ENCODE measurements at places on chromosomes 3 and 15. TPM values are rescaled to one million over a fixed set of nuclear protein-coding genes. Genes with fewer than 3 reads are reported as not detected.

The UPK1B gene
- not detected for total RNA-seq

The CYFIP1 gene
- 3.2 TPM for total RNA-seq

The SLC9A9 gene
- total RNA-seq, result 12.2 TPM

DNA sequence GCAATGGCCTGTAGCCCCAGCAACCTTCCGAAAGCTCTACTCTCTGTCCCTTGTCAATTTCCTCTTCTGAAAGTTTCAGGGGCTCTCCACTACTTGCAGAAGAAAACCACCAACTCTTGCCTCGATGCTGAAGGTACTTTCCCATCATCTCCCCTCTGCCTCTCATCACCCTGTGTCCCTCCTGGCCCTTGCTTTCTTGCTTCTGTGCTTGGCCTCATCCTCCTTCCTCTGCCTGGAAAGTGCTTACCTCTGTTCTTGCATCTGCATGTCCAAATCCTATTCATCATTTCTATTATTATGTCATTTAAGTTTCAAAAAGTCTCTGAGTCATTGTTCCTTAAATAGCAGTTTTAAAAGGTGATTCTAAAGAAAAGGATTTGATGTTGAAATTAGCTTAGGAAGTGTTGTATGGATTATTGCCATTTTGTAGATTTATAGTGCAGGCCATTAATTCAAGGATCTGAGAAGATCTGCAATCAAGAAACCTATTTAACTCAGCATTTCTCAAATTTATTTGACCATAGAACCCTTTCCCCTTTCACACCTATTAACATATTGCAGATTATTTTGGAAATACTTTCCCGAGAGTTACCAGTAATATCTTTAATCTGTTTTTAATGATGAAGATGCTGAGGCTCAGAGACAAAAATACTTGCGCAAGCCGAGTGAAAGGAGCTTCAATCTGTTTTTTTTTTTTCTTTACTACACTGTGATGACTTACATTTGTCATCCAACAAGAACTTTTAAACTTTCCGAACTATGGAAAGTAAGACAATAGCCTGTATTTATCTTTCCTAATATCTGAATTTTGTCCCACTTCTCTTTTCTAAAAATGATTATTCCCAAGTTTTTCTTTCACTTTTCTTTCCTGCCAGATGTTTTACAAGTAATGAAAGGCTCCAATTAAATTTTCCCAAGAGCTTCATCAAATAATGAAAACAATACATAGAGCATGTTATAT is 22.3 kb upstream of the CFAP161 start:
- no peak for DNase-seq

The FANCD2OS gene
- total RNA-seq, result not detected

- DNase-seq, result no peak
Observed at GRCh38 chr3:27324686-27325085, 44.5 kb downstream of the NEK10 start.

The SCN11A gene
- not detected for total RNA-seq

The TM6SF1 gene
- total RNA-seq, result not detected

The TEX55 gene
- not detected for total RNA-seq
